ENCODE measurements at places on chromosomes 3 and 15.

- no peak for DNase-seq
Measured at GRCh38 chr15:77406846-77407245, 13.1 kb downstream of the PEAK1 start.

- no peak for DNase-seq
Measured at GRCh38 chr3:26345613-26346012, 277.0 kb upstream of the LRRC3B start.

- no peak for DNase-seq
Measured at GRCh38 chr3:195186041-195186709, 84.8 kb downstream of the XXYLT1 start.

- no peak for DNase-seq
Measured at GRCh38 chr15:42071717-42072116, 22.6 kb downstream of the PLA2G4D start.

- DNase-seq = no peak
Measured at GRCh38 chr3:169527507-169527906, 136.0 kb downstream of the MECOM start.

DNA sequence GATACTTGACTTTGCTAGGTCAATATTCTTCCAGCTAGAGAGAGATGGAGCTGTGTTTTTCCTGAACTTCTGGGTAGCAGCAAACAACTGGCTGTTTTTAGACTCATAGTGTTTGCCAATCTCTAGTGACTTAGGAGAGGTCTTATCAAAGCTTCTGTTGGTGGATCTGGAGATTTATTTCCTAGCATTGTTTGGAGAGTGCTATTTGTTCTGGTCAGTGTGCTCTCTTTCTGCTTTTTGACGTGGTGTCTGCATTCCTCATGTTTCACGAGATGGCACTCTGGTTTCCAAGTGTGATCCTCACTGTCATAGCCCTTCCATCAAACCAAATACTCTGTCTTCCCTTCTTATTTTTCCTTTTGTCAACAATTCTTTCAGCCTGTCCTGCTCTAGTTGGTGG is 88.6 kb upstream of the DAZL start:
- no peak for DNase-seq

DNA sequence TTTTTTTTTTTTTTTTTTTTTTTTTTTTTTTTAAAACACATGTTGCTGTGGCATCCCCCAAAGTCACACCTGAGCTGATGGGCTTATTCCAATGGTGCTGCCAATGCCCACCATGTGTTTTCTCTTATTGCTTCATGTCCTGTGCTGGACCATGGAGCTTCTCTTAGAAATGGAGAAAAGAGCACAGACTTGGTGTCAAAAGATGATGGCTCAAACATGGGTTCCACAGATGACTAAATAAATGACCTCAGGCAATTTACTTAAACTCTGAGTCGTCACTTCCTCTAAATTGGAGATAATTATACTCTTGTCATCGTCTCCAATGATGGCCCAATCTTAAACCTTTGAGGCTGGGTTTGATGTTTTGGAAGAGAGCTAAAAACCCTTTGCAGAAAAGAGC is 28.1 kb downstream of the CHST2 start:
- DNase-seq = no peak

- no peak for DNase-seq
Measured at GRCh38 chr3:194736277-194736895, 50.7 kb downstream of the FAM43A start.

DNA sequence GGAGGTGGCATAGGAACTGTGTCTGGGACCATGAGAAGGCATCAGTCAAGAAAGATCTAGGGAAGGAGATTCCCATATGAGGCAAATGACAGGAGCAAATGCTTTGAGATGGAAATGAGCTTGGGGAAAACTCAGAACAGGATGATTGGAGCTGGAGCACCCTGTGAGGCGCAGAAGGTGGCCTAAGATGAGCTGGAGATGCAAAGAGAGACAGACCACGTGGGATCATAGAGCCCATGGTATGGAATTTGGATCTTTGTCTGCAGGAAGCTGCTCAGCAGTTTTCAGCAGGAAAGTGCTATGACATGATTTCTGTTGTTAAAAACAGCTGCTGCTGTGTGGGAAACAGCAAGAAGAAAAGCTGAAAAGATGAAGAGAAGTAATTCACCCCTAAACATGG is 310.6 kb downstream of the MAGI1 start:
- DNase-seq = no peak

- no peak for DNase-seq
Measured at GRCh38 chr15:33971811-33972210, 3.5 kb downstream of the CHRM5 start.
